ENCODE measurements at places on chromosomes 13 and 19.

GRCh38 chr13:104008541-104009435 lies 942.6 kb upstream of the SLC10A2 start:
- no peak for DNase-seq

- no peak for DNase-seq
These were observed 56.2 kb upstream of the AKAP11 start for GRCh38 chr13:42215578-42216421.

DNA sequence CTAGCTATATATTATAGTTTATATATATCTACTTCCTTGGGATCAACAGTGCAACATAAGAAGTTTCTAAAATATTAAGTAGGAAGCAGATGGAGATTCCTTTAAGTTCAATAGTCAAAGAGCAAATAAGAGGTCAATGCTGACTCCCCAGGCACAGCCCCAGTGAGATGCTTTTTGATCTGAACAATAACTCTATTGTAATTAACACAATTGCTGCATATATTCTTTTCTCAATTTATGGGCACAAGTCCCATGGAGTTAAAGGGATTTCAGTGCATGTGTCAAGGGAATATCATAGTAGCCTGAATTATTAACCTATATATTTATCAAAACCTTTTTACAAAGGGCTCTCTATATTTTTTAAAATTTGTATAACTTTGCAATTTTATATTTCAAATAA lies 180.8 kb downstream of the SPRY2 start:
- DNase-seq: no peak

DNA sequence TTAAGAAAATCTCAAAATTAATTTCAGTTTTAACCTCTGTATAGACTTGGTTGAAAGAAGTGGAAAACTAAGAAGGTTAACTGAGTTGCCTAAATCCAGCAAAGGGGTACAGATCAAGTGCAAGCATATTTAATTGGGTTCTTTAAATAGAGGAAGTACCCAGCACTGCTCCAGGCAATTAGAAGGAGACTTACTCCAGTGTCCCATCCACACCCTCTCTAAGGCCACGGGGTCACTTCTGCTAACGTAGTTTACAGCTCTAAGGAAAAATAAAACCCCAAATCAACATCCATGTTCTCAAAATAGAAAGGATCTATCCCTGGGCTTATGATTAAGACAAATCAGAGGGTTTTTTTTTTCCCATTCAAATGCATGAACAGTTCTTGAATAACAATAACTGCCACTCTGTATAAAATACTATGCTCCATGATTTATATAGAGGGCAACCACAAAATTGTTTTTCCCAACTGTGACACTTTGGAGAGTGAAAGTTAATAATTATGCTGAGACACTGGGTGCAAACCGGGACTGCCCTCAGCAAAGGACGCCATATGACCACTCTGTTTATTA lies 4.6 kb downstream of the FRY start:
- no peak for DNase-seq

DNA sequence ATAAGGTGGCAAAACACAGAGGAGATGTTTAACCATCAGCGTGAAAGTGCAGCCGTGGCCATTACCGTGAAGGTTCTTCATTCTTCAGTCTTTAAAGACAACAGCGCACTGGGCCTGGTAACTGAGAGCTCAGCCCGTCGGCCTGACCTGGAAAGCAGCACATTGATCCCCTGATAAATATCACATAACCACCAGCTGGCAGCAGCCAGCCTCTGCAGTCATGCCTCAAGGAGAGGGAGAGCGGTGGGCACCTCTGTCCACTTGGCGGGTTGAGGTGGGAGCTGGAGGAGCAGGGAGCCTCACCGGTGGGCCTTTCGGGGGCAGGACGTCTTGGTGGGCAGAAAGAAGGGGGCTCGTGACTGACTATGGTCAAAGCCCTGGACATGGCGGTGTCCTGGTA lies 58.1 kb downstream of the MCF2L start:
- no peak for DNase-seq

- no peak for DNase-seq
These were observed 185.9 kb downstream of the NALCN start for GRCh38 chr13:101230271-101230890.

- no peak for DNase-seq
These were observed 6.5 kb upstream of the OPA3 start for GRCh38 chr19:45591004-45591637.

DNA sequence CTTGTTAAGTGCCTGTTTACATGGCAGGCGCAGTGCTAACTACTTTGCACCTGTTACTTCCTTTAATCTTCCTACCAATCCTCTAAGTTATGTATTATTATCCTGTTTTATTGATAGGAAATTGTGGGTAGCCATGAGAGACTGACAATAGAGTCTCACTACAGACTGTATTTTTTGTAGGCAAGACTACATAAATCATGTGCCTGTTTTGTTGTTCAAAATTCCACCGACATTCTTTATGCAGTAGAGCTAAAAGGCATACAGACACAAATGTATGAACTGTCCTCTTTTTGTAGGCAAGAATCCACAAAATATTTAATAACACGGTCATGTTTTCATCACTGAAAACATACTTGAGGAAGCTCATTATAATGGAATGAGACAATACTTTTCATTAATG lies 205.5 kb downstream of the NALCN start:
- no peak for DNase-seq
